Activated CD4-positive, alpha-beta T cell treated with anti-CD3 and anti-CD28 coated beads, Interleukin-2, Interleukin-6, amounts not matched to agents 100 ng/mL and 50 ng/mL, durations not matched to agents 16 hours and 8 hours (primary cell): ENCODE measurements at places on chromosomes 13 and 19.

GRCh38 chr13:50672025-50672424 is 171.5 kb downstream of the DLEU7 start:
- no peak for DNase-seq

GRCh38 chr19:1106841-1107660 is 3.3 kb downstream of the GPX4 start:
- no peak for DNase-seq

GRCh38 chr13:20503088-20504083 is 22.3 kb downstream of the CRYL1 start:
- no peak for DNase-seq

GRCh38 chr13:72198042-72198441 is 331.0 kb upstream of the DACH1 start:
- no peak for DNase-seq

GRCh38 chr13:20387006-20387405 is 138.7 kb downstream of the CRYL1 start:
- no peak for DNase-seq
